ENCODE measurements at places on chromosomes 1 and 21. TPM values are rescaled to one million over a fixed set of nuclear protein-coding genes. Genes with fewer than 3 reads are reported as not detected.
A peak's percentile ranks its signal among the peaks of the same experiment; 100 is the strongest.

- H3K4me3 ChIP-seq: no peak overlapping the region
- H3K27me3 ChIP-seq: peaks cover 7% of the 10 kb centered on the region
- H3K36me3 ChIP-seq: peaks cover 32% of the 10 kb centered on the region
- H3K27ac ChIP-seq: no peak overlapping the region
- no peak for ATAC-seq
These were observed 2.6 kb downstream of the FNDC5 start for GRCh38 chr1:32868085-32868484.

GRCh38 chr1:29258189-29258975 lies 22.1 kb downstream of the PTPRU start:
- no peak overlapping the region for H3K4me3 ChIP-seq
- peaks cover 10% of the 10 kb centered on the region for H3K4me1 ChIP-seq
- H3K27me3 ChIP-seq: peaks cover 46% of the 10 kb centered on the region
- no peak overlapping the region for H3K27ac ChIP-seq
- H3K36me3 ChIP-seq: no peaks in the 10 kb centered on the region

GRCh38 chr1:25702101-25702775 lies 85.6 kb downstream of the MAN1C1 start:
- peaks cover 100% of the 10 kb centered on the region for H3K4me1 ChIP-seq
- ATAC-seq: no peak
- no peaks in the 10 kb centered on the region for H3K36me3 ChIP-seq
- peak overlapping the region; percentile 10 for H3K27ac ChIP-seq
- H3K4me3 ChIP-seq: no peak overlapping the region

- no peaks in the 10 kb centered on the region for H3K4me1 ChIP-seq
- H3K4me3 ChIP-seq: no peak overlapping the region
- no peak overlapping the region for H3K27ac ChIP-seq
- peaks cover 12% of the 10 kb centered on the region for H3K27me3 ChIP-seq
These were observed 89.2 kb downstream of the SLC35F3 start for GRCh38 chr1:233993651-233994050.

DNA sequence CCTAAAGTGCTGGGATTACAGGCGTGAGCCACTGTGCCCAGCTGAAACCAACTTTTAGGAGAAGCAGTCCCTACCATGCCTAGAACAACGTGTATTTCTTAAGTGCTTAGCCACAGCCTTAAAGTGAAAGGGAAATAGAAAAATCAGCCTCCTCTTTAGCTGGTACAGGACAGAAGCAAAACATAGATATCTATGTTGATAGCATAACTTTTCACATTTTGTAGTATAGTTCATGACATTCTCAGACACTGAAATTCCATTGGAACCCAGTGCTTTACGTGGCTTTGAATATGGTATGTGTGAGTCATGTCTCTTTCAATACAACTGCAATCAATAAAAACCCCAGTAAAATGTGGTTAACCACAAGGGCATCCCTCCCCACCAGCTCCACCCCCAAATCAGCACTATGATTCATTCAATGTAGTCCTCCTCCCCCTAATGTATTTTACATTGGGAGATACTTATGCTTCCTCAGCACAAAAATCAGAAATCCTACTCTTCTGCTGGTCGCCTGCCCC lies 32.1 kb downstream of the TGFB2 start:
- H3K4me3 ChIP-seq: no peak overlapping the region
- H3K4me1 ChIP-seq: peaks cover 25% of the 10 kb centered on the region

- no peak overlapping the region for H3K27ac ChIP-seq
- H3K27me3 ChIP-seq: no peaks in the 10 kb centered on the region
- H3K36me3 ChIP-seq: no peaks in the 10 kb centered on the region
- H3K4me3 ChIP-seq: no peak overlapping the region
These were observed 30.0 kb downstream of the FAM78B start for GRCh38 chr1:166136699-166137401.

- ATAC-seq: no peak
- no peak overlapping the region for H3K4me3 ChIP-seq
These were observed 61.6 kb downstream of the KIF14 start for GRCh38 chr1:200558866-200559459.

DNA sequence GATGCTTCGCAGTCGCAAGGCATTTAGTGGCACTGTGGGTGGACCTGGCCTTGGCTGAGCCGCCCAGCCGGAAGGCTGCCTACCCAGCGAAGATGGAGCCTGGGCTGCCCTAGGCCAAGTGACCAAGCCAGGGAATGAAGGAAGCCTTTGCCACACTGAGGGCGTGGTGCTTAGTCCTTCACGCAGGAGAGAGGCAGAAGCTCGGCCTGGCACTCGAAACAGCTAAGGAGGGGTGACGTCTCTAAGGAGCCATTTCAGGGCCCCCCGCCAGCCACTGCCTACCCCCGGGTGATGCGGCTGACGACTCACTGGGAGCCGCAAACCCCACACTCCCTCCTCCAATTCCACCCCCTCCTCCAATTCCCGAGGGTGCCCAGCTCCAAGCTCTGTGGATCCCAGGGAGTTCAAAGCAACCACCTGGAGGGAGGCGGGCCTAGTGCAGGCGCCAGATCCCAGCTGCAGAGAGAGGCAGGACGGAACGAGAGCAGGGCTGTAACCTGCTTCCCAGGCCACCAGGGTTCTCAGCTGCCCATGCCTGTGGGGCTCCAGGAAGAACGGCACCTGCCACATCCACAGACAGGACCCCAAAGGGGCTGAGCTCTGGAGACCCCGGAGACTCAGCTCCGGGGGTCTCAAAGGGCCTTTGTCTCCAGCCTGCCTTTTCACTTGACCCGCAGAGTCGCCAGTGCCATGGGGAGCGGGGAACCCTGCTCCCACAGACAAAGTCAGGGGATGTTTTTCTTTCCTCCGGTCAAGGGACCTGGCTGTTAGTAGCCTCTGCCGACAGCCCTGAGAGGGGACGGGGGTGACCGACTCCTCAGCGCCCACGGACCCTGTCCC lies 75.8 kb downstream of the ARHGEF16 start:
- peak overlapping the region; percentile 33 for H3K4me3 ChIP-seq
- no peak for ATAC-seq
- no peaks in the 10 kb centered on the region for H3K4me1 ChIP-seq
- H3K27me3 ChIP-seq: peaks cover 59% of the 10 kb centered on the region
- no peaks in the 10 kb centered on the region for H3K36me3 ChIP-seq

DNA sequence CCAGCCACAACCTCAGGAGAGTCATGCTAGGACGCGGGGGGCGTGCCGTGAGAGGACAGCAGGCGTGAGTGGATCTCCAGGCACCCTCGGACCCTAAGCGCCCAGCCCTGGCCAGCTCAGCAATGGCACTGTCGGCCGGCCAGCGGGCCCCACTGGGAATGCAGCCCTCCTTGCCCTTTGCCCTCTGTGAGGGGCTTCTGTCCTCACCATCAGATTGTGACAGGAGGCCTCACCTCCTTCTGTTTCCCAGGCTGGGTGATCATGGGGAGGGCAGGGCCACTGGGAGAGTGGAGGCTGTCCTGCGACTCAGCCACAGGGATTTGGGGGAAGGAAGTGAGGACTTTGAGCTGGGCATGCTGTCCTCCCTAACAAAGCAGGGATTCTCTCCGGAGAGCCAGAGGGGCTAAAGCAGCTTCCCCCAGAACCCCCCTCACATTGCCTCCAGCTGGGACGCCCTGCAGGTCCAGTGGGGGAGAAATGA lies 6.6 kb upstream of the LRRC3 start:
- ATAC-seq: no peak
- peaks cover 41% of the 10 kb centered on the region for H3K27me3 ChIP-seq
- H3K4me1 ChIP-seq: no peaks in the 10 kb centered on the region
- H3K36me3 ChIP-seq: no peaks in the 10 kb centered on the region

GRCh38 chr1:89151047-89151446 lies 24.8 kb downstream of the GBP7 start:
- no peak for ATAC-seq
- peaks cover 9% of the 10 kb centered on the region for H3K4me1 ChIP-seq
- H3K4me3 ChIP-seq: no peak overlapping the region
- H3K36me3 ChIP-seq: no peaks in the 10 kb centered on the region
- H3K27ac ChIP-seq: no peak overlapping the region
- no peaks in the 10 kb centered on the region for H3K27me3 ChIP-seq

- no peak overlapping the region for H3K4me3 ChIP-seq
- no peak overlapping the region for H3K27ac ChIP-seq
These were observed 92.1 kb downstream of the MAB21L3 start for GRCh38 chr1:116203181-116203723.

DNA sequence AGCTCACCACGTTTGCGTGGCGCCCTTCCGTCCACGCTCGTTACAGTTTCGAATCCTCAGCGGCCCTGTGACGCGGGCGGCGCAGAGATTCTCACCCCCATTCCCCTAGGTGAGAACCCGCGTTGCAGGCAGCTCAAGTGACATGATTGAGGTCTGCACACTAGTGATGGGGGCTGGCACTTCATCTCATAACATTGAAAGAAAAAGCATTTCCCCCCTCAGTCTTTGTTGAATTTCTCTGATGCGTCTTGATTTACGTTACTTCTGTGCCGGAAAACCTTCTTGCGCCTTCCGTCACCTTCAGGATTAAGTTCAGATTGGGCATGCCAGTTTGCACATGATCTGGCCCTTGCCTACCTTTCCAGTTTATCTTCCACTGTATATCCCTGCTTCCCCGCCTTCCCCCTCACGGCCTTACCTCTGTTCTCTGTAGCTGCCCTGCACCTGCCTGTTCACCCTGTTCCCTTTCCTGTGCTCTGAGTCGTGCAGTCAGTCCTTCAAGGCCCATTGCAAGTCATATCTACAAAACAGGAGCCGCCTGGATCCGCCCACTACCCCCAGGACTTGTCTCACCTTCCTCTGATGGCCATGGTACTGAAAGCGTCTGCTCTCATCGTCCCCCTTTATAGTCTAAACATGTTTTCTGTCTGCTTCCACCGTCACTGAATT lies 1.1 kb downstream of the CTPS1 start:
- H3K27ac ChIP-seq: peak overlapping the region; percentile 95
- ATAC-seq: no peak
- H3K4me1 ChIP-seq: peaks cover 17% of the 10 kb centered on the region

DNA sequence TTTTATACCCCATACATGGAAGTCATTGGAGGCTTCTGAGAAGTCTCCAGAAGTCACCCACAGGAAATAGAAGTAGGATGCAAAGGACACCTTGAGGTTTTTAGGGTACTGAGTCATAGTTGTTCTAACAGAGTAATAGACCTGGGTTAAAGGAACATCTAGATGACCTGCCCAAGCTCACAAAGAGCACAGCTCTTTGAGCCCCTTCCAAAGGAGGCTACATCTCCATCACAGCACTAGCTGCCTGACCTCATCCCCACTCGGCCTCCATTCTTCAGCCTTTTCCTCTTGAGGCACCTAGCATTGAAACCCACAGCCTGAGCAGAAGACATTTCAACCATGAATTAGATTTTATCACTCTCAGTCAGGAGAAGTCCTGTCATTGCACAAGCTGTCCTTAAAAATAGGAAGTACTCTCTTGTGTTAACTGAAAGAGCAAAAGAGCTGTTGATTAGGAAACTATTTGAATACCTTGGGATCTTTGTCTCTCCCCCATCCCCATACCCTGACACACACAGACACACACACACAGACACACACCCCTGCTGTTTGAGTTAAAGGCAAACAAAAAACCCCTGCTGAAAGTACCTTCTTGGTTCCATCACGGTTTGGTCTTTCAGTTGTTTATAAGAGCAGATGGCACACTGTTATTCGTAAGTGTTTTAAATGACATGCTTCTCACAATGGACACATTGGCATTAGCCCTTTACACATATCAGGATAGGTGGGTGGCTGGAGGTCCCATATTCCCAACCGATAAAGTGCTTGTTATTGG lies 22.2 kb downstream of the MKNK1 start:
- H3K27ac ChIP-seq: no peak overlapping the region
- no peak for ATAC-seq
- H3K4me3 ChIP-seq: no peak overlapping the region
- H3K36me3 ChIP-seq: peaks cover 98% of the 10 kb centered on the region
- no peaks in the 10 kb centered on the region for H3K27me3 ChIP-seq

- H3K27me3 ChIP-seq: no peaks in the 10 kb centered on the region
- no peak for ATAC-seq
- H3K36me3 ChIP-seq: peaks cover 6% of the 10 kb centered on the region
These were observed 972 bp downstream of the PGBD2 start for GRCh38 chr1:248906753-248907661.

DNA sequence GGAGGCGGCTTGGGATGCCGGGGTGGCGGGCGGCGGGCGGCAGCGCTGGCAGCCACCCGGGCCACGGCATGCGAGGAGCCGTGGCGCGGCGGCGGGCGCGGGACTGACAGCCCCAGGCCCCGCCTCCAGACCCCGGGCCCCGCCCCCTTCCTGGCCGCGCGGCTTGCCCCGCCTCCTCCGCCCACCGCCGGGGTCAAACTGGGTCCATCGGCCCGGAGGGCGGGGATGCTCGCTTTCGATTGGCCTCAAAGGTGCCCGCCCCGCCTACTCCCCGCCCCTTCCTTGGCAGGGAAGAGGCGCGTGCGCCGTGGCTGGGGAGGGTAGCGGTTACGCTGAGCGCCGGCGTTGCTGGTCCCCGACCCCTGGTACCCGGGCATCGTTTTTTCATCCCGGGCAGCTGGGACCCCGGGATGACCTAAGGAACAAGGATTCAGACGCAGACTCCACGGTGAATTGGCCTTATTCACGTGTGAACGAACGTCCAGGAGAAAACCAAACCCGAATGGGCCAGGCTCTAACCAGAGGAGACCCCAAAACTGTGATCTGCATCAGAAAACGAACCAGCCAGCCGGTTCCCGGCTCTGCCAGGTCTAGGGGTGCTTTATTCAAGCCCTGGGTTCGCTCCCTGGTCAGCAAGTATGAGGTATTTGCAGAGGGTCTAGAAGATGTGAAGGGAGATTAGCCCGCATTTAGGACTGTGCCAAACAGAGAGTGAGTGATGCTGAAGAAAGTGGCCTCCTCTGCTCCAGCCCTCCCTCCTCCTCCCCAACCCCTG lies 117.2 kb upstream of the GUCA2B start:
- no peaks in the 10 kb centered on the region for H3K36me3 ChIP-seq
- H3K27ac ChIP-seq: no peak overlapping the region
- ATAC-seq: peak; percentile 98
- peaks cover 20% of the 10 kb centered on the region for H3K4me1 ChIP-seq
- H3K27me3 ChIP-seq: no peaks in the 10 kb centered on the region
- H3K4me3 ChIP-seq: peak overlapping the region; percentile 83

DNA sequence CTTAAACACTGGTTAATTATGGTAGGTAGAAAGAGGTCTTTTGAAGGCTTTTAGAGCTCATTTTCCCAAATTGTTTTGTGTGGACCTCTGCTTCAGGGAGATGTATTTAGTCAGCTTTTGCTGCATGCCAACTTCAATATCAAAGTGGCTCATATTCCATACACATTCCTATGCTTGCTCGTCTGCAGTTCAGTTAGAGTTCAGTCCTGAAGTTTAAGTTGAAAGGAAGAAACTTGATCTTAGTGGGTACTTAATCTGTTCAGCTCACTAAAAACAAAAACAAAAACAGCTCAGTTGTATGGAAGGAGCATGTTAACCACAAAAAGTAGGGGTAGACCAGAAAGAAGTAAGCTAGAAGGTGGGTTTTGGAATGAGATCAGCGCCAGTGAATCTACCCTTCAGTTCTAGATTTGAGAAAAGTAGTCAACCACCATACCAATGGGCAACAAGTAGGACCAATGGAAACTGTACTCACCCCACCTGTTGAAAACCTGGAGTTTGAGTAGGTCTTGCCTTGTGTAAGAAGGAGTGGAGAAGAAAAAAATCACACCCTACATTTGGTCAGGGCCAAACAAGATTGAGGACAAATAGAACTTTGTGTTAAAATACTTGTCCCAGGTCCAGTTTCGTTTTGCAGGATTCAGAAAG lies 58.0 kb downstream of the LEPR start:
- no peaks in the 10 kb centered on the region for H3K4me1 ChIP-seq
- no peaks in the 10 kb centered on the region for H3K27me3 ChIP-seq
- H3K36me3 ChIP-seq: no peaks in the 10 kb centered on the region
- no peak overlapping the region for H3K4me3 ChIP-seq

MFAP2 gene
- total RNA-seq: 6.4 TPM

LCE3E gene
- total RNA-seq: not detected

NECTIN4 gene
- 1.9 TPM for total RNA-seq

TTC13 gene
- total RNA-seq: 11.3 TPM

IL10 gene
- total RNA-seq: 0.45 TPM

VWA1 gene
- total RNA-seq: 59.8 TPM

RGS8 gene
- not detected for total RNA-seq

OR2G6 gene
- total RNA-seq: not detected

E2F2 gene
- 0.08 TPM for total RNA-seq

GSTM1 gene
- not detected for total RNA-seq

ZC3H11A gene
- total RNA-seq: 84.5 TPM

GORAB gene
- 18.0 TPM for total RNA-seq

Data from gastroesophageal sphincter (tissue), 4 donors.